ENCODE measurements at places on chromosomes 1 and 21. TPM values are rescaled to one million over a fixed set of nuclear protein-coding genes. Genes with fewer than 3 reads are reported as not detected.

DNA sequence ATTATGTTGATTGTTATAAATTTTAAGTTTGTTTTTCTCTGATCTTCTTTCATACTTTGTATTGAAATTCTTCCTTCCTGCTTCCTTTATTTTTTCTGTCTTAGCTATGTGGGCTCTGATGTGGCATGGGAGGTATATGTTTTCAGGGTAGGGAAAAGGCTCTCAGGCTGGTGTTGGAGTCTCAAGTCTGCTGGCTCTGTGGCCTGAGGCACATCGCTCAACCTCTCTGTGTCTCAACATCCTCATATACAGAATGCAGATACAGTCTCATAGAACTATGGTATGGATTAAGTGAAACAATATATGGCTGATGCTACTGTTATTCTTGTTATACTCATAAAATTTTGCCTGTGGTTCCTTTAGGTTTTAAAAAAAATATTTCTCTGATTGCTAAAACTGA lies 105.9 kb downstream of the KCNN3 start:
- no peak for DNase-seq

Gene KCNQ4
- 0.89 TPM for total RNA-seq

DNA sequence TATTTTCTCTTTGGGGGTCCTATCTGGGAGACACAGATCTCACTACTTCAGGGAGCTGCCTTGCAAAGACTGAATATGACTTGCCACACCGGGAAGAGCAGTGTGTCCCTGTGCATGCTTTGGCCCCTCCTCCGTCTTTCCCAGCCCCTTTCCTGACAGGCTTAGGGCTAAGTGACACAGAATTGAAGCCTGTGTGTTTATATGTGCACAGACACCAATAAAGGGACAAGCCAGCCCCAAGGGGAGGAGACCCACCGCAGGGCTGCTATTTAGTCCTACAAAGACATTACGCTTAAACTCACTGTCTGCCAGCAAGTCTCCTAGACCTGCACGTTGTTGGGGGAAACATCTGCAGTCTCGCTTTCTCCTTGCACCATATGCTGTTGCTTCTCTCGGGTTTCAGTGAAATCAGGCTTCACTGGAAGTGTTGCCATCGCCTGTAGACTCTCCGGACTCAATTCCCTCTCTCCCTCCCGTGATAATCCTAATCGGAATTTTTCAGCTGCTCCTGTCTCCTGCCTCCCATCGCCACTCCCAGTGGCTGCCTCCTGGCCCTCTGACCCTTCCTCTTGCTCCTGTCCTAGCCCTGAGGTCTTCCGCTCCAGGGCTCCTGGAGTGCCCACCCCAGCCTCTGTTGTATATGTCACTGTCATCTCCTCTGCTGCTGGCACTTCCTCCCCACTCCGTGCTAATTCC lies 58.5 kb upstream of the LRRC53 start:
- no peak for DNase-seq

DNA sequence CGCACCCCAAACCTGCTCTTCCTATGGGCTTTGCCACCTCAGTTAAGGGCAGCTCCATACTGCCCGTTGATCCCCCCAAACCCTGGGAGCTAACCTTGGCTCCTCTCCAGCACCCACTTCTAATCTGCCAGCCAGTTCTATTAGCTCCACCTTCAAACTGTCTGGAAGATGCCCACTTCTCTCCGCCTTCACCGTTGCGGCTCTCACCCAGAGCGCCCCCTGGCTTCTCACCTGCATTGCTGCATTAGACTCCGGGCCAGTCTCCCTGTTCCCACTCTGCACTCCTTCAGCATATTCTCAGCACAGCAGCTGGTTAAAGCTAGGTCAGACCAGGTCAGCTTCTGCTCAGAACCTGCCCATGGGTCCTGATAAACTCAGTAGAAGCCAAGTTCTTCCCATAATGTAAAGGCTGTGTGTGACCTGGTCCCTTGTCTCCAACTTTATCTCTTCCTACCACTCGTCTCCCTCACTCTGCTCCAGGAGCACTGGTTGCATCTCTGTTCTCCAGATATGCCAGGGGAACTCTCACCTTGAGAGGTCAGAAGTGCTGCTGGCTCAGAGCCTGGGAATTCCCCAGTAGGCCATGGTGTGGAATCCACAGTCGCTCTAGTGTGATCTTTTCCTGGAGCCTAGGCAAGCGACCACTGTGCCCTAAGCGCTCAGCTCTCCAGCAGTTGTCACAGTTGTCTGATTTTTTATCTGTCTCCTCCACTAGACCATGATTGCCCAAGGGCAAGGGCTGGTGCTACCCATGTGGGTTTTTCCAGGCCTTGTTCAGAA lies 150.3 kb downstream of the HMGB4 start:
- DNase-seq, result peak; percentile 49

Gene MCOLN2
- total RNA-seq, result 5.1 TPM

Gene ATP1A4
- total RNA-seq, result 1.1 TPM

GRCh38 chr1:3902111-3902511 lies 2.0 kb upstream of the C1orf174 start:
- peak; percentile 47 for DNase-seq

- no peak for DNase-seq
These were observed 120.4 kb downstream of the KCNH1 start for GRCh38 chr1:211013346-211014240.
